Fibroblast of skin of back (primary cell): ENCODE measurements at places on chromosomes 4 and X.

DNA sequence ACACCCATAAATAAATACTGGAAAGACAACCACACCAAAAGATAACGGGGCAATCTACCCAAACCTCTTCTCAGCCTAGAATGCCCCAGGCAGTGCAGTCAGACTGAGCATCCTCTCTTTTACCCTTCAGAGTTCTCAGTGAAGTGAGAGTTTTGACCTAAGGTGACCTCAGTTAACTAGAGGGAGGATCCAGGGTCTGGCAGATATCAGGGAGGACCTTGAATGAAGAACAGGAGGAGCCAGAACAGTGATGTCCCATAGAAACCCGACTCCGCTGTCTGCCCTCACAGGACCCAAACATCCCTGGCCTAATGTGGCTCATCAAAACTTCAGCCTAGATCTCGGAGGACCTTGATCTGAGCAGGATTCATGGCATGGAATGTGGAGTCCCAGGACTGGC is at the start of gene MAGEB3:
TSS of gene MAGEB3 (plus strand) at position 263 of the 400 bp plus-strand sequence. CDS start 5,268 bp downstream, outside the sequence.
- no peak for DNase-seq

- no peak for DNase-seq
Observed at GRCh38 chr4:7195141-7195515, 2.8 kb downstream of the SORCS2 start.

DNA sequence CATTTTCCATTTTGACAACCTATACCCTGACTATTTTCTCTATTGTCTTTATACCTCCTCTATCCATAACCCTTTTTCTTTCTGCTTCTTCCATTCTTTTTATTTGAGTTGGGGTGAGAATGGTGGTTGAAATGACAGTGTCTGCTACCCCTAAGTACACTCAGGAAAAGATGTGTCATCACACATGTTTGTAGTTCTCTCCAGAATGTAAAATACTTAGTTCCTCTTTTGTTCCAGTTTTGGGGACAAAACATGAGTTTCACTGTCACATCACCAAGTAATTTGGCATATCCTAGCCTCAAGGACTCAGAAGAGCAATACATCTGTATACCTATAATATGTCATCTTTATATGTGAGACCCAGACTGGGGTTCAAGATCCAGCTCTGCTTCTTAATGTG is 90.3 kb downstream of the COMMD8 start:
- DNase-seq, result no peak

DNA sequence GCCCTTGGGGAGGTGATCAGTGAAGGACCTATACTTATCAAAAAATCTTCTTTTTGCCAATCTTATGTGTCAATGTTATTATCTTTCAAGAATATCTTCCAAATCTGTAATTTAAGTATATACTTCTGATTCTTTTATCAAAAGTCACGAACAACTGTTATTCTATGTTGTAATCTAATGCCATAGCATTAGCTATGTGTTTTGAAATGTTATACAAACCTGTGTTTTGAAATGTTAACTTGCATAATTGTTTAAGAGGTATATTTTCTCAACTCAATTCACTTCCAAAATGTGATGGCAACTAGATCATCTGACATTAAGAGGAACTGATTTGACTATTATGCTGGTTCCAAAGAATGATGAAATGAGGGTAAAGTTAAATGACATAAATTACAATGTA is 113.5 kb downstream of the NDST4 start:
- no peak for DNase-seq

GRCh38 chrX:12139934-12140611 is 1.8 kb downstream of the FRMPD4 start:
- DNase-seq, result no peak

DNA sequence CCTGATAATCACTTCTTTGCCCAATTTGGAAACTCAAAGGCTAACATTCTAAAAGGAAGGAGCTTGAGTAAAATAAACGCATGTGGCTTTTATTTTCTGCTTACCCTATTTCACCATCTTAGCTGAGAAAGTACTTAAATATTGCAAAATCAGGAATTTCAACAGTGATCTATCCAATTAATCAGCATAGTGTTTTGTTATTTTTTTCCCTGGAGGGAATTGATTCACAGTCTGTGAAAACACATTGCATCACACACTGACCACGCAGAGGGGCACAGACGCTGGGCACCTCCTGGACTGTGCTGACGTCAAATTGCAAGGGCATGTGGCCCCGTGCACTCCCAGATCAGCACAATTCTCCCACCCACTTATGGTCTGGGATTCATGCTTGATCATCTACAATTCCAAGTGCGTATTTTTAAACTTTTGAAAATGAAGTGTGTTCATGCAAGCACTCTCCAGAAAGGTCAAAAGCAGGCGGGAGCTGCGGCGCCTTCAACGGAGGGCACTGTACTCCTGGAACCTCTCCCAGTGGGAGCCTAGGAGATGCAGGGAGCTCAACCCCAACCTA is 320.6 kb upstream of the PPARGC1A start:
- DNase-seq, result peak; percentile 73

DNA sequence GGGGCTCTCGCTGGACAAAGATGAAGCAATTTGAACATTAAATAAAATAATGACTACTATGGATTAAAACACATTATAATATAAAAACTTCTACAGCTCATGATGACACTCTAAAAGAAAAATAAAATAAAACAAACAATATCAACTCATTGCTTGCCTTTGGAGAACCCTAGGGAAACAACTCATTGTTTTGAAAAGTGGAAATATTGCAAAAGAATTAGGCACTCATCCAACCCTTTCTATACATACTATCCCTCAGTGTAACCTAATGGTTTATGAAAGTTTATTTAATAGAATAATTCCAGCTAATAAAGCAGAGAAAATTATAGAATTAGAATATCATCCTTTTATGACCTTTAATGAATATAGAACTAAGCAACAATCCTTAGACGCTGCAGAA is 718 bp downstream of the RAB40A start:
- DNase-seq, result peak; percentile 38

GRCh38 chr4:156515295-156515694 is 456.3 kb downstream of the PDGFC start:
- peak; percentile 32 for DNase-seq

DNA sequence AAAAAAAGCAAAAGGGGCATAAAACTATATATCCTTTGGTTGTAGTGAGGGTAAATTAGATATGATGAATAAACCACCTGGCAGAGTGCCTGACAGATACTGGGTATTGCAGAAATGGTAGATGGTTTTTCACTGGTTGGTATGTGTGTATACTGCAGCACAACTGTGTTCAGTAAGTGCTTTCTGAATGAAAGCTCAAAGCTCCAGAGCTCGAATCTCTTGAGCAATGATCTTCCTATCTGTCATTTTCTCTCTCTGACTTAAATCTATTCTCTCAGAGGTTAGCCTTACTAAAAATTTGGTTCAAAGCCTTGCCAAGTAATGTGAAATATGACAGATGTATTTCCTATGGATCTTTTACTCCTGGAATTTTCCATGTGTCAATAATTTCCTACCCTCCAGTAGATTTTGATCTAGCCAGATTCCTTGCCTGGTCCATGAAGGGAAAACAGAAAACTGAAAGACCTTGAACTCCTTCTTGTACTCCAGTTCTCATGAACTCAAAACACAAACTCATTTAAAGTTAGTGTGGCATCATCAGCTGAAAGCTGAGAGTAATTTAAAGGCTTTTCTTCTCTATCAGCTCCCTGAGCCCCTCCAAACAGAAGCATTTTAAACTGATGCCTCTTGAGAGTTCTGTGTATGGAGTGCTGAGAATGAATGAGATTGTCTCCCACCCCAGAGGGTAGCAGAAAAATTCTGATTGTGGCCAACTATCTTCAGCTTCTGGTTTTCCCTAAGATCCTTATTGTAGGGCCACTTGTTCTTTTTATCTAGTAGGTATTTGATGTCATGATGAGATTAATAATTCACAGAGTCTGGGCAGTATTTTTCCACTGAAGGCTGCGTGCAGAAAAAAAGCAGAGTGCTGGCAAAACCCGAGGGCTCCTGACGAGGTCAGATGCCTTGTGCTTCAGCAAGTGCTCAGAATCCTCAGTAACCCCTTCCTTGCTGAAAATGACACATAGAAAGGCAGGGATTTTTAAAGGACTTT is 363.4 kb upstream of the BOD1L1 start:
- DNase-seq, result no peak

- peak; percentile 67 for DNase-seq
Observed at GRCh38 chr4:143424276-143424675, 87.6 kb downstream of the GAB1 start.

DNA sequence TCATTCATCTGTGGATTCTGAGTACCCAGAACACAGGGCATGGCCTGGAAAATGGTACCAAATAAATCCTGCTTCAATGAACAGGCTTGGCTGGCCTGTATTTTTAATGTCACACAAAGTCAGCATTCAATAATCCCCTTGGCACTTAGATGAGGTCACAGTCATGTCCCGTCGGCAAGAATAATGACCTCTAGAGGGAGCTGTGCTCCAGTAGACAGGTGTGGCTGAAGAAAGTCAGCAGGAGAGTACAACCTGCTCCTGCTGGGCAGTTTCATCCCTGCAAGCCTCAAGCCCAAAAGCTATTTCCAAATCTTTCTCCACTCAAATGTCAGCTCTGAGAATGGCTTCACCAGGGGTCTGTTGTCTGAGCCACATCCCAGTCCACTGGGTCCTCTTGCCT is 404.0 kb upstream of the F9 start:
- DNase-seq, result no peak

DNA sequence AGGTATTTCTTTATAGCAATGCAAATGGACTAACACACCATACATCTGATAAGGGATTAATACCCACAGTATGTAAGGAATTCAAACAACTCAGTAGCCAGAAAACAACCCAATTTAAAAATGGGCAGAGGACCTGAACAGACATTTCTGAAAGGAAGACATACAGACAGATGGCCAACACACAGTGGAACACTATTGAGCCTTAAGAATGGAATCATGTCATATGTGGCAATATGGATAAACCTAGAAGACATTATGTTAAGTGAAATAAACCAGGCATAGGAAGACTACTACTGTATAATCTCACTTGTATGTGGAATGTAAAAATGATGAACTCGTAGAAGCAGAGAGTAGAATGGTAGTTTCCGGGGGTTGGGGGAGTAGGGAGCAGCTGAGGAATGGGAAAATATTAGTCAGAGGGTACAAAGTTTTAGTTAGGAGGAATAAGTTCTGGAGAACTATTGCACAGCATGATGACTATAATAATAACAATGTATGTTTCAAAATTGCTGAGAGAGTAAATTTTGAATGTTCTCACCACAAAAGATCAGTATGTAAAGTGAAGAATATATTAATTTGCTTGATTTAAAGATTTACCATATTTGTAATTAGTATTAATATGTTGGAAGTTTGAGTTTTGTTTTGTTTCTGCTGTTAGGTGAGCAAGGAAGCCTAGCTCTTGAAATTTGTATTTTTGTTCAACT is 25.2 kb downstream of the WDR44 start:
- peak; percentile 80 for DNase-seq
